ENCODE measurements at places on chromosomes 3 and 15. TPM values are rescaled to one million over a fixed set of nuclear protein-coding genes. Genes with fewer than 3 reads are reported as not detected.

TMEM115 gene
- 51.1 TPM for total RNA-seq

PDZRN3 gene
- total RNA-seq = 75.9 TPM

COL7A1 gene
- 148 TPM for total RNA-seq

DNA sequence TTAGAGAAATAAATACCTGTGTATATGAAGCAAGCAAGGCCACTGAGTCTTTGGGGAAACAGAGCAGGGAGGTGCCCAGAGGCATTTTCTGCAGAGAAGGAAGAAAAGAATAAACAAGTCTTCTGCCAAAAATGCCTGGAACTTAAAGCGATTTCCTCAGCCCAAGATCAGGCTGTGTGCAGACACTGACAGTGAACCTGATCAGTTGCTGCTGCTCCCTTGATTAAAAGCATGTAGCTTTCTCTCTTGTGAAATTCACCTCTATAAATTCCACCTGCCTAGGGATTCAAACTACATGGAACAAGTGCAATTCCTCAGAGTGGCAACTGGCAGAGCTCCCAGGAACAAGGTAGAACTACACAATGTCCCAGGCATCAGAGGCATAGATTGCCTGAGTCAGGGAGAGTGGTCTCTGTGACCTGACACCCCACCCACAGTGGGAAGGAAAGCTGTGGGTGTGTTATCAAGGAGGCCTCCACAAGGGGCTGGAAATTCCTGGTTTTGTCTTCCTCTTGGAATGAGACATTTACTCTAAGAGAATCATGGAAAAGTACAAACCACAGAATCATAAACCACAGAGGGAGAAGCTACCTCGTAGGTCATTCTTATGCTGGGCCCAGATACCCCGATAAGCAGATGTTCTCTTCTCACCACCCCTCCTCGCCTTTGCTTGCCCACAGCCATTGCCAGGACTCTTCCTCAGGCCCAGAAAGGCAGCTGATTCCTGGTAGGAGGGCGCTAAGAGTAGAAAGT lies 1.8 kb upstream of the ZBTB38 start:
- peak; percentile 79 for DNase-seq
- peaks cover 44% of the 10 kb centered on the region for H3K4me1 ChIP-seq
- H3K4me3 ChIP-seq = no peak overlapping the region
- H3K27ac ChIP-seq = peak overlapping the region; percentile 94

DNA sequence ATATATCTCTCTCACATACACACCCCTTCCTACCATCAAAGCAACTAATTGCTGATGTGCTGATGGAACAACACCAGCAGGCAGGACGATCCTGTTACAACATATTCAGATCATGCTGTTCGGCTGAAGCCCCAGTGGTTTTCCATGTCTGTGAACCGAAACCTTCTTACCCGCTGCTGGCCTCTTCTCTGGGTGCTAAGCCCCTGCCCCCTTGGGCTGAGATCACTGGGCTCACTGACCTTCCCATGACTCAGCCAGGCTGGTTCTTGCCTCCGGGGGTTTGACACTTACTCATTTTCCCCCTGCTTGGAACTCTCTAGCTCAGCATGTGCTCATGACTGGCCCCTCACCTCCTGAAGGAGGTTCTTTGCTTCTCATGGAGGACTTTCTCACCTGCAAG lies 122.0 kb upstream of the RGMA start:
- no peak for DNase-seq
- H3K4me3 ChIP-seq = no peak overlapping the region
- no peak overlapping the region for H3K27ac ChIP-seq
- H3K36me3 ChIP-seq = no peaks in the 10 kb centered on the region

GRCh38 chr3:148289159-148289558 lies 408.5 kb upstream of the AGTR1 start:
- no peaks in the 10 kb centered on the region for H3K4me1 ChIP-seq
- no peaks in the 10 kb centered on the region for H3K27me3 ChIP-seq
- H3K27ac ChIP-seq = no peak overlapping the region
- no peak for DNase-seq
- H3K4me3 ChIP-seq = no peak overlapping the region

- H3K4me3 ChIP-seq = no peak overlapping the region
- no peak for DNase-seq
- no peaks in the 10 kb centered on the region for H3K4me1 ChIP-seq
- no peak overlapping the region for H3K27ac ChIP-seq
- no peaks in the 10 kb centered on the region for H3K36me3 ChIP-seq
Measured at GRCh38 chr3:149044339-149045083, 41.8 kb downstream of the HLTF start.
